ENCODE measurements at places on chromosomes 12 and 14. TPM values are rescaled to one million over a fixed set of nuclear protein-coding genes. Genes with fewer than 3 reads are reported as not detected.

The TAS2R20 gene
- total RNA-seq: 6.9 TPM

The VWF gene
- 8.2 TPM for total RNA-seq

The KRT82 gene
- total RNA-seq: not detected

The SMOC1 gene
- total RNA-seq: 12.2 TPM

The POLE gene
- 26.9 TPM for total RNA-seq

The AQP6 gene
- not detected for total RNA-seq

The PDZRN4 gene
- 46.9 TPM for total RNA-seq

The KRT6B gene
- not detected for total RNA-seq

The CLEC4A gene
- total RNA-seq: 1.2 TPM

The PPFIA2 gene
- total RNA-seq: 152 TPM

The LIN7A gene
- 44.4 TPM for total RNA-seq

The KDM2B gene
- total RNA-seq: 99.5 TPM

The OAS3 gene
- total RNA-seq: 2.0 TPM

The NTS gene
- total RNA-seq: 6.5 TPM

The ENDOU gene
- not detected for total RNA-seq

The BCL11B gene
- 58.3 TPM for total RNA-seq

DNA sequence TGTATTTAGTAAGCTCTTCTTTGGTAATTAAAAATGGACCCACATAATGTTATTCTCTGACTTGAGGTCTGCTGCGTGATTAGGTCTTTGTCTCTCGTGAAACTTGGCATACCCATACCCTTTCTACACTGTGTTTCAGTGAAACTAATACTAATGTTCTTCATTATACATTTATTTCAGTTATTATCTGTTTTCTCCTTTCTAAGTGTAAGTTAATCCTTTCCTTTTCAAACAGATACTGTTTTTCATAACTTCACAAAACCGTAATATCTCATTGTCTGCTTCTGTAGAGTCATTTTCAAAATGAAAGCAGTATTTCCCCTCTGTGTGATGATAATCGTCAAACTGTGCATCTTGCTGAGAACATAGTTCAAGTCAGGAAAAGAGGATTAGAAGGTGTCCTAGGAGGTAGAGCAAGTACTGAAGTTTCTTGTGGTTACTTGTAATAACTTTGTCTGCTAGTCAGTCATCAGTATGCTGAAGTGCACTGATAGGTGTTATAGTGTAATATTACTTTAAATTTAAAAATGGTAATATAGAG is 15.9 kb downstream of the PYROXD1 start:
- no peak for DNase-seq

GRCh38 chr12:105581420-105581819 is 250.9 kb downstream of the C12orf75 start:
- DNase-seq: no peak

GRCh38 chr14:65933400-65934069 is 521.0 kb downstream of the FUT8 start:
- no peak for DNase-seq

- no peak for DNase-seq
These were observed 92.2 kb downstream of the PTPRR start for GRCh38 chr12:70828351-70828750.

DNA sequence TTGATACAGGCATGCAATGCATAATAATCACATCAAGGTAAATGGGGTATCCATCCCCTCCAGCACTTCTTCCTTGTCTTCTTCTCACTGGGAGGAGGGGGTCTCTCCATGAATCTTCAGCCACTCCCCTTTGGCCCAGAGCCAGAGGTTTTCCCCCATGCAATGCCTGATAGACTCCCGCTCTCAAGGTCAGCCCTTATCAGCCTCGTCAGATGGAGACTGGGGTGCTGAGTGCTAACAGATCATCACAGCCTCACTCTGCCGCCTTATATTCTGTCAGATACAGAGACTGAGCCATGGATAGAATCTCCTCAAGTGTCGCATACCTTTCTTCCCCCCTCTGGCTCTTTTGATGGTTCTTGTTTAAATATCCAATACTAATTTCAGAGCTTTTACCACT is 503.1 kb downstream of the AACS start:
- DNase-seq: no peak

DNA sequence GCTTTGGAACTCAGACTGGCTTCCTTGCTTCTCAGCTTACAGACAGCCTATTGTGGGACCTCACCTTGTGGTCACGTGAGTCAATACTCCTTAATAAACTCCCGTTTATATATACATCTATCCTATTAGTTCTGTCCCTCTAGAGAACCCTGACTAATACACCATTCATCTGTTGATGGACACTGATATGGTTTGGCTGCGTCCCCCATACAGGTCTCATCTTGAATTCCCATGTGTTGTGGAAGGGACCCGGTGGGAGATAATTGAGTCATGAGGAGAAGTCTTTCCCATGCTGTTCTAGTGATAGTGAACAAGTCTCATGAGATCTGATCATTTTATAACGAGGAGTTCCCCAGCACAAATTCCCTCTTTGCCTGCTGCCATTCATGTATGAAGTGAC is 57.0 kb downstream of the OTOGL start:
- DNase-seq: no peak

DNA sequence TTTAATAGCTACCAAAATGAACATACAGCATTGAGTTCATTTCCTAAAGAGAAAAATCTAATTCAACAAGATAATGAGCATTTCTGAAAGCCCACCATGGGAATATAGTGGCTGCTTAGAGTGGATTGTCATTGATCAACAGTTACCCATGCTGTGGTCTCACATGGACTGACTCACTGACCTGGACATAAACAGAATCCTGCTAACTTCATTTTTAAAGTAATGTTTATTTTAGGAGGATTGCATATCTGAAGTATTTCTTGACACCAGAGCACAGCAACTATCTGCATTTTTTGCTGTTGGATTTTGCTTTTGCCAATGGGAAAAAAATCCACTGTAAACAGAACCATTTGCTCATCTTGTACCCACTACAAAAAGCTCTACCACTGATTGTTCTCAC is 71.7 kb downstream of the KCNC2 start:
- no peak for DNase-seq

DNA sequence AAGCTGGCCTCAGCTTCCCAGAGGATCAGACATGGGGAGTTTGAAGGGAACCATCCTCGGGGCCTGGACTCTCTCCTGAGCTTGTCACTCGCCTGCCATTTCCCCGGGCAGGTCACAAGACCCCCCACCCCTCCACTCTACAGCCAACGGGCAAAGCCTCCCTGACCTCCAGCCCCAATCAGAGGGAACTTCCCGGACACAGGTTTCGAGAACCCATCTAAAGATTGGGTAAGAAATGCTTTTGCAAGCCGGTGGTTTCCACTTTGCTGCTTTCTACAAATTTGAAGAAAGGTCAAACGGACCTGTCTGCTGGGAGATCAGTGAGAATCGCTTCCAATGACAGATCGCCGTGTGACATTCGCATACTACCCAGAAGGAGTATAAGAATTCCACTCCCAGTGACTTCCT is 89.6 kb downstream of the SCARB1 start:
- DNase-seq: no peak

- no peak for DNase-seq
These were observed 161.8 kb downstream of the EFCAB11 start for GRCh38 chr14:89792489-89793366.

- no peak for DNase-seq
These were observed 226.1 kb downstream of the CHST11 start for GRCh38 chr12:104682790-104683279.

GRCh38 chr12:106115440-106115839 is 23.3 kb downstream of the NUAK1 start:
- no peak for DNase-seq

DNA sequence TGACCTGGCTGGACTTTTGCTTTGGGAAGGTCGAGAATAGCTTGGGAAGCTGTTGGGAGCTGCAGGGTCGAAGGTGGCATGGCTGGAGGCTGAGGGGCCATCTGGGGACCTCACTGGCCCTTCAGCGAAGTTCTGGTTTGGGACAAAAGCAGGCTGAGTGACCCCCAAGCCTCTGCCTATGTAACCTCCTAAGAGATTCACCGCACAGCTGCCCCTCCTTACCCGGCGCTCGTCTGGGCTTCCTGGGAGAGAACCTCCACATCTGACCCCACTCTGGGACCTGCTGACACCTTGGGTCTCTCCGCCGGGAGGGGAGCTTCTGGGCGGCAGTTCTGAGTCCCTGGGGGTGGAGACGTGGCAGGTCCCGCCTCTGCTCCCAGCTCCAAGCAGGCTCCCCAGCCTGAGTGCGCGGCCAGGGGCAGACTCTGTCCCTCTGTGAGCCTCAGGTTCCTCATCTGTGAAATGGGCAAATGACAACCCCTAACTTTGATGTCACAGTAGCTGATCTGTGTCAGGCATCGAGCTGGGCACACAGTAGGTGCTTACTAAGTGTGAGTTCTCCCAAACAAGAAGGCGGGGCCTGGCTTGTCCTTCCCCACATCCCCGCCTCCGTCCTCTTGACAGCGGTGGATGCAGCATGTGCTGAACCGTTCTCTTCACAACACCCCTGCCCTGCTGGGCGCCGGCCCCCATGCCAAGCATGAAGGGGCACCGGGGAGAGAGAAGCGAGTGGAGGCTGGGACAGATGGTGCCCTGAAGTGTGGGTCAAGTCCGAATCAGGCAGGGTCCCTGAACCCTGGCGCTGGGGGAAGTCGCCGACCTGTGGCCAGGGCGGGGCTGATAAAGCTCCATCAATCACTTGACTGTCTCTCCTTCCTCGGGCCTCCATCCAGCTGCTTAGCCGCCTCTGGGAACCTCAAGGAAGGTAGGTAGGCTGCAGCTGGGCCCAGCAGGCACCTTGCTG is 3.8 kb downstream of the EXOC3L4 start:
- no peak for DNase-seq

GRCh38 chr12:113552760-113553159 is 81.1 kb upstream of the LHX5 start:
- DNase-seq: no peak

GRCh38 chr12:107670999-107671643 is 14.5 kb upstream of the PWP1 start:
- no peak for DNase-seq

- no peak for DNase-seq
These were observed 17.4 kb downstream of the BCL2L14 start for GRCh38 chr12:12088147-12088546.

DNA sequence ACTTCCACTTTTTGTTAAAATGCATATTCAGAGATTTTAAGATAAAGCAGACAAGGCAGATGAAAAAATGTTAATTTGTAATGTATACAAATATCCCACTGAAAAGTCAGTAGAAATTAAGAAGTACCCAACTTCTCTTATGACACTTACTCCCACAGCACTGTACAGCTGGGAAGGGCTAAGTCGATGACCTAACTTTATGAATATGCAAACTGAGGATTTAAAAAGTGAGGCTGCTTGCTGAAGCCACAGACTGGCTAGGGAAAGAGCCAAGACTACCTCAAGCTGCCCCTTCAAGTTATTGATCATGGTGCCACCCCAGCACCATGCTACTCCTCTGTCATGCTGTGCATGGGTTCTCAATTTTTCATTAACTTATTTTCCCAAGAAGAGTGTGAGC is 17.0 kb downstream of the PPM1H start:
- no peak for DNase-seq

GRCh38 chr12:113297214-113297587 is 37.7 kb downstream of the SLC8B1 start:
- no peak for DNase-seq

GRCh38 chr14:69270097-69270496 is 10.1 kb downstream of the GALNT16 start:
- no peak for DNase-seq

- no peak for DNase-seq
These were observed 11.4 kb downstream of the RIOX1 start for GRCh38 chr14:73502017-73502619.

Measured in frontal cortex (tissue), 4 donors.